ENCODE measurements at places on chromosomes 4 and X. TPM values are rescaled to one million over a fixed set of nuclear protein-coding genes. Genes with fewer than 3 reads are reported as not detected.

DNA sequence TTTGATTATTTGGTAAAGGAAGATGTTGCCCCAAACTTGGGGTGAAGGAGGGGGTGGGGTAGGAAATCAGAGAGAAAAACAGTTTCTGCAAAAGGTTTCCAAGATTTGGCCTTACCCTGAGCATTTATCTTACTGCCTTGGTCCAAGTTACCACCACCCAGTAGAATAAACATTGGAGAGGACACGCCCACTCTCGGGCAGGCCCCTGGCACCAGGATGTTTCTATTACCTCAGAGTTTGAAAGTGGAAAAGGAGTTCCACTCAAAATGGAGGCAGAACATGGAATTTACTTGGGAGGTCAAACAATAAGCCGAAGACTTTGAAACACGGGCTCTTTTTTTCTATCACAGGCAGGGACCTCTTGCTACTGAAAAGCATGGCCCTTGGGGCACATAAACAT is 113.7 kb downstream of the CHRNA9 start:
- DNase-seq = no peak

GRCh38 chr4:10063544-10064300 is 42.4 kb upstream of the SLC2A9 start:
- DNase-seq = peak; percentile 68

The ANXA10 gene
- total RNA-seq = 0.16 TPM

DNA sequence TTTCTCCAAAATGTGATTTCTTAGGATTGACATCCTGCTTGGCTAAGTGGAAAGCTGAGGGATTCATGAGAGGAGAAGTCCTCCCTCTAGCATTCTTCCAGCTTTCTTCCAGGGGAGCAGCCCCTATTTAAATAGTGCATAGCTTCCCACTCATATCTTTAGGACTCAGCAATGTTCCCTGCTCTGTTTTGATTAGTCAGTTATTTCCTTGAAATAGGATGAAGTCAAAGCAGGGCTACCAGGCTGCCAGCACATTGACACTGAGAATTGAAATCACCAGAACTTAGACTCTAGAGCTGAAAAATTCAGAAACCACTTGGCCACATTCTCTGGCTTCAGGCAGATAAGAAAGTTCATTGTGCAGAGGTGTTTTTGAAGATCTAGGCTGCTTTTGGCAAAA is 74.7 kb upstream of the SMAD1 start:
- DNase-seq = no peak

- DNase-seq = no peak
Measured at GRCh38 chr4:11264841-11265240, 163.9 kb downstream of the HS3ST1 start.

GRCh38 chr4:70591955-70592582 is at the start of gene AMBN:
TSS of gene AMBN (plus strand) at chr4:70592256. CDS start at chr4:70592359, 103 bp downstream.
- DNase-seq = no peak

DNA sequence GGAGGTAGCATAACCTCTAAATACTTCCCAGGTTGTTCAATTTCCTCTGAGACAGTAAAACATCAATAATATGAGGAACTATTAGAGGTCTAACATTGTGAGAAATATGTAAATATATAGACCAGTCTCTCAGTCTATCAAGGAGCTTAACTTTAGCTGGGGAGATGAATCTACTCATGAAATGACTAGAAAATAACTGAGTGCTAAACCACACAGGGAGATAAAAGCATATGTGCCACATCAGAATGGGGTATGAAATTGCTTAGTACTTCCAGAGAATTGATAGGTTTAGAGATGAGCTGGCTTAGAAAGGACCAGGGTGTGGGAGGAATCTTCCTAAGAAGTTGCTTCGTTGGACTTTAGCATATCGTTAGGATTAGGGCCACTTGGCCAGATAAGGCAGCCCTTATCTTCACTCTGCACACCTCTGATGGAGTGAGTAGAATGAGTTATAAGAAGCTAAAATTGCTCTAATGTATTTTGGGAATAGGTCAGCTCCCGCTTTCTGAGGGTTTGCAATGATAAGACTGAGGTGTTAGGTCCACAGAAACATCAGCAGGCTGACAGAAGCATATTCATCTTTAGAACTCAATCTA is 299.2 kb downstream of the UNC5C start:
- DNase-seq = no peak

DNA sequence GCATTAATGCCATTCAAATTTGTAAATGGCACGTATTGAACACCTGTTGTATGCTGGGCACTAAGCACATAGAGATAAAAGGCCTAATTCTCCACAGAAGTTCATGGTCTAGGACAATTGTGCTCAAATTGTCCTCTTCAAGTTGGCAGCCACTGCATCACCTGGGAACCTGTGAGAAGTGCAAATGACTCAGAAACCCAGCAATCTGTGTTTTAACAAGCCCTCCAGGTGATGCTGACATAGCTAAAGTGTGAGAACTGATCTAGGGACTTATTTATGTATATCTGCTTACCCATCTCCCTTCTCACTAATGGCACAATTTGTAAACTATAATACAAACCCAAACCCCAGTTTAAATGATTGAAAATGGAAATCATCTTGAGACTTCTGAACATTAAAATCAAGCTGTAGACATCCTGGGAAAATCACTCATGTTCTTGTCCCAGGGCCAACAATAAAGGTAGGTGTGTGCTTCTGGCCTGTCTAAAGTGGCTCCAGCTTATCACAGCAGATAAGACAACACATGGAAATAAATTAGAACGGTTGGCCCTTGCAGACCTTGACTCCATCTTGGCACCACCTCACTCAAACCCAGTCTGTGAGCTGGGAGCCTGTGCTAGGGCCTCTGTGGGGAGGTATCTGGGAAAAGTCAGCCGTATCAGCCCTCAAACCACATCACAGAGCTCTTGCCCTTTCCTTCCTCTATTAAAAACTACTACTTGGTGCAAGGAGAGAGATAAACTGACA is 46.8 kb downstream of the UCHL1 start:
- DNase-seq = no peak

- no peak for DNase-seq
Measured at GRCh38 chrX:128020701-128021100, 31.5 kb downstream of the ACTRT1 start.

DNA sequence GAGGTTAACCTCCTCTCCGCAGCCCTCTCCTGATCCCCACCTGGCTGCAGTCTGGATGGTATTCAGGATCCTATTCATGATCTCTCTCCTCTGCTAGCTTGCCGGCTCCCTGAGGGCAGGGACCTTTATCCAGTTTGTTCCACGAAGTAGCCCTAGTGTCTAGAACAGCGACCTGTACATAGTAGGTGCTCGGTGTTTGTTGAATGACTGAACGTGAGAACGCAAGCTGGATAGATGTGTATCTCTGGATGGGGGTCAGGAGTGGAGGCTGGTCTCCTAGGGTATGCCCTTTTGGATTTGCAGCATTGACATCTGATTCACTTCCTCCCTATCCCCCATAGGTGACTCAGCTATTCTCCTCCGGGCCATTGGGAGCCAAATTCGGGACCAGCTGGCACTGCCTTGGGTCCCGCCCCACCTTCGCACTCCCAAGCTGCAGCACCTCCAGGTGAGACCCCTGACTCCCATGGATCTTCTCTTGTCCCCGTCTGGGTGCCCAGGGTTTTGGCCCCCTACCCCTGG is 7.3 kb downstream of the CCDC22 start:
- no peak for DNase-seq
